Pulmonary artery endothelial cell (primary cell): ENCODE measurements at places on chromosomes 1 and 21. TPM values are rescaled to one million over a fixed set of nuclear protein-coding genes. Genes with fewer than 3 reads are reported as not detected.

Gene JAM2
- 2.2 TPM in 2 replicates for total RNA-seq

Gene LDLRAD1
- not detected in 2 replicates for total RNA-seq

Gene CFAP74
- total RNA-seq: not detected in 2 replicates

Gene PRMT6
- total RNA-seq: 21.5 and 28.4 TPM in 2 replicates

Gene GREM2
- total RNA-seq: not detected in 2 replicates

Gene OLIG1
- not detected in 2 replicates for total RNA-seq

Gene CD5L
- not detected in 2 replicates for total RNA-seq

Gene MRPL39
- 47.1 and 65.4 TPM in 2 replicates for total RNA-seq

Gene IGSF9
- total RNA-seq: 0.04 TPM in 1 of 2 replicates, not detected in the other

Gene DENND2C
- total RNA-seq: 0.32 and 0.46 TPM in 2 replicates

Gene XCL2
- not detected in 2 replicates for total RNA-seq

Gene SF3B4
- 12.4 and 12.7 TPM in 2 replicates for total RNA-seq

Gene KCNK2
- total RNA-seq: not detected in 2 replicates

Gene WDR64
- not detected in 2 replicates for total RNA-seq

Gene BEND5
- not detected in 2 replicates for total RNA-seq

- DNase-seq: no peak
Measured at GRCh38 chr1:184222652-184223052, 164.2 kb upstream of the C1orf21 start.

DNA sequence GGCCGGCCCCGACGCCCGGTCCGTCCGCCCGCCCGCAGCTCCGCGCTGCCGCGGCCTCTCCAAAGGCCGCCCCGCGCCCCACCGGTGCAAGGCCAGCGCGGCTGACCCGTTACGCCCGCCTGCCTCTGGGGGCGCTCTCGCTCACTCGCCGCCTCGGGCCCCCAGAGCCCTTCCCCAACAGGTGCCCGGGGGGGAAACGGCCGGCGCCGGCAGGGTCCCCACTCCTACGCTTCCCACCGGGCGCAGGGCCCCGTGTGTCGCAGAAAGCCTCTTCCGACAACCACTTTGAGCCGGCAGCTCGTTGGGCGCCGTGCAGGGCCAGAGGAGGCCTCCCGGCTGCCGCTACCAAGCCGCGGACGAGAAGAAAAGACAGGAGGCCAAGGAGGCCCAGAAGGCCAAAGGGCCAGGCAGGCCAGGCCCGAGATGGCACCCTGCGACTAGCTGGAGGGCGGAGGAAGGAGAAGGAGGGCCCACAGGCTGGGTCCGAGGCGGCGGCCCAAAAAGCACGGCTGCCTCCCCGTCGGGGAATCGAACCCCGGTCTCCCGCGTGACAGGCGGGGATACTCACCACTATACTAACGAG lies 64.9 kb upstream of the FCGR2A start:
- no peak for DNase-seq

DNA sequence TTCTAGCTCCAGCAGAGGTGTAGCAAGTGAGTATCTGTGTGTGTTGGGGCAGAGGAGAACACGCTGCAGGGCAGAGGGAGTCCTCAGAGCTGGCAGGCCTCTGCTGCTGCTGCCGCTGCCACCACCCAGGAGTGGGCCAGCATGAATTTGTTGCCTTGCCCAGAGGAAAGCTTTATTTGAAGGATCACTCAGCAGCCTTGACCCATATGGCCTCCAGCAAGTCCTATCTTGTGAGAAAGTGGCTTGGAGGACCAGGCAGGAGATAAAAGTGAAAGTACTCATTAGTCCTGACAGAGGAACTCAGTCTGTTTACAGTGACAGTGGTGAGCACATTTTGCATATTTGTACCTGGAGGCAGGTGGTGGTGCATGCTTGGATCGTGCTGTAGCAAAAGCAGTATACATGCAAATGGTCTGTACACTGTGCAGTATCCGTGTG lies 3.1 kb downstream of the TRAF5 start:
- DNase-seq: no peak

DNA sequence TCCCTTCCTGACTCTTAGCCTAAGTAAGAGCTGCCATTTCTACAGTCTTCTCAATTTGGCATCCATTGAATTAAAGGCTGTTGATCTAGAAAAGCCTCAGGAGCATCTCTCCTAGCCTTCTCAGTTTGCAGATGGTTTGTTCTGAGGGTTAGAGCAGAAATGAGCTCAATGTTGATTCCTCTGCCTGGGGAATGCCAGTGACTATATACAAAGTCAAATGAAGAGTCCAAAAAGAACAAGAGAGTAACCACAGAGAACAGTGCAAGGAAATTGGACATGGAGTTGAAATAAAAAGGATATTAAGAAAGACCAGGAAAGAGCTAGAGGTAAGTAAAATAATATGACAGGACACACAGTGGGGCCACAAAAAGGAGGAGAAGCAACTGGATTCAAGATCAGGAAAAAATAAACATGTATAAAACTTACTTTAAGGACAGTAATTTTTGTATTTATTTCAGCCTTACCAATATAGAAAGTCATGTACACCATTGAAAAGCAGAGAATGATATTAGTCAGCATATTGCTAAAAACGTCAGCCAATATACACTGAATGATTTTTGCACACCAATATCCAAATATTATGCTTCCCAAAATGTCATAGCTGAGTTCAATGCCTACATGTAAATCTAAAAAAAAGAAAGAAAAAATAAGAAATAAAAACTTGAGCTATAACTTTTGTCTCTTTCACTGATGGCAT lies 21.3 kb downstream of the SLC9C2 start:
- DNase-seq: no peak

GRCh38 chr1:193666485-193667083 lies 480.2 kb upstream of the B3GALT2 start:
- DNase-seq: no peak

DNA sequence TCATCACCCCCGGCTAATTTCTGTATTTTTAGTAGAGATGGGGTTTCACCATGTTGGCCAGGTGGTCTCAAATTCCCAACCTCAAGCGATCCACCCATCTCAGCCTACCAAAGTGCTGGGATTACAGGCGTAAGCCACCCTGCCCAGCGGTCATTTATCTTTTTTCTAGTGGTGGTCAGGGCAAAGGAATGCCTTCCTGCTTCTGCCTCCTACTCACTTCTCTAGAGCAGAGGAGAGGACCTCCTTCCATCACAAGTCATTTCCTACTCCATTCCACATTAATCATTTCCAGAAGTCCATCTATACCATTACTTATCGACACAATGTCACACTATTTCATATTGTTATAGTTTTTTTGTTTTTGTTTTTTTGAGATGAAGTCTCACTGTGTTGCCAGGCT lies 13.3 kb downstream of the FBXO42 start:
- no peak for DNase-seq

- no peak for DNase-seq
Measured at GRCh38 chr21:41740604-41741252, 26.1 kb downstream of the RIPK4 start.

- no peak for DNase-seq
Measured at GRCh38 chr1:244239261-244239770, 188.2 kb downstream of the ZBTB18 start.

DNA sequence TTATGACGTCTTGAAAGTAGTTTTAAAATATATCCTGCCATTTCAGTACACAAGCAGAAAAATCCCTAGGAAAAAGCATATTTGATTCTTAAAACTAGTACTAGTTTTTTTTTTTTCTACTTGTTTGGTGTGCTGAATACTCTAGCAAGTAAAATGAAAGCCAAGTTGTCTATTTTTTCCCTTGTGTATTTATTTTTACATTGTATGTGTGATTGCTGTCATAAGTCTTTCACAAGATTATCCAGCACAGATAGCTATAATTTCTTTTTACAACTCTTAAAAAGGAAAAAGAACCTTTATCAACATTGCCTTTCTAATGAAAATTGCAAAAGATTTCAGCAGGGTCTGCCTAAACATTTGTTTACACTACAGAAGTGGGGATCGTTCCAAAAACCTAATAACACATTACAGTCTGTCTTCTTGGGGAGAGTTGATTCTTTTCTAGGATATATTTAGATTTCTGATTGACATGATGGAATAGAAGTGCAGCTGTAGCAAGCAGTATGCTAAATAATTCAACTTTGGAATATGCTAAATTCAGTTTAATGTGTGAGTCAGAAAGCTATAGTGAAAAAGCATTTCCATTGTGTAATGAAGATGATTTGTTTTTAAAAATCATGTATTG lies 2.5 kb downstream of the DR1 start:
- no peak for DNase-seq

GRCh38 chr21:36913247-36914169 lies 53.0 kb downstream of the HLCS start:
- DNase-seq: no peak

DNA sequence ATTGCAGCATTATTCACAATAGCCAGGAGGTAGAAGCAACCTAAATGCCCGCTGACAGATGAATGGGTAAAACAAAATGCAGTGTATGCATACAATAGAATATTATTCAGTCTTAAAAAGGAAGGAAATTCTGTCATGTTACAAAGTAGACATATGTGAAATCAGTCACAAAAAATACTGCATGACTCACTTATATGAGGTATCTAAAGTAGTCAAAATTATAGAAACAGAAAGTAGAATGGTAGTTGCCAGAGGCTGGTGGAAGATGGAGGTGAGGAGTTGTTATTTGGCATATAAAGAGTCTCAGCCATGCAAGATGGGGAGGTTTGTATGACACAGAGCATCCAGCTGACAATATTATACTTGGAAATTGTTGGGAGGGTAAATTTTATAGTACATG lies 43.0 kb upstream of the EGLN1 start:
- DNase-seq: no peak

GRCh38 chr1:169892927-169893644 lies 610 bp downstream of the SCYL3 start:
- DNase-seq: no peak

- DNase-seq: no peak
Measured at GRCh38 chr1:29239142-29239541, 2.8 kb downstream of the PTPRU start.

- no peak for DNase-seq
Measured at GRCh38 chr1:26524181-26524580, 5.4 kb upstream of the RPS6KA1 start.

DNA sequence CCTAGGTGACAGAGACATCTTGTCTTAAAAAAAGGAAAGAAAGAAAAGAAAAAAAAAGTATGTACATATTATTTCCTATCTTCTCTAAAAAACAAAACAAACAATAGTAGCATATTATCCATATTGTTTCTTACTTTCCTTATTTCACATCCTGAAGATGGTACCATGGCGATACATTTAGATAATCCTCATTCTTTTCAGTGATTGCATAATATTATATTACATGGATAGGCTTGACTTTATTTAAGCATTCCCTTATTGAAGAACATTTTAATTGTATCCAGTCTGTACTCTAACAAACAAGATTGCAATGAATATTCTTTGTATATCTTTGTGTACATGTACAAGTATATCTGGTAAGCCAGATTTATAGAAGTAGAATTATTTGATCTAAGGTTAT lies 82.9 kb upstream of the PUM1 start:
- no peak for DNase-seq

GRCh38 chr1:62844030-62844429 lies 60.1 kb downstream of the ATG4C start:
- DNase-seq: no peak

DNA sequence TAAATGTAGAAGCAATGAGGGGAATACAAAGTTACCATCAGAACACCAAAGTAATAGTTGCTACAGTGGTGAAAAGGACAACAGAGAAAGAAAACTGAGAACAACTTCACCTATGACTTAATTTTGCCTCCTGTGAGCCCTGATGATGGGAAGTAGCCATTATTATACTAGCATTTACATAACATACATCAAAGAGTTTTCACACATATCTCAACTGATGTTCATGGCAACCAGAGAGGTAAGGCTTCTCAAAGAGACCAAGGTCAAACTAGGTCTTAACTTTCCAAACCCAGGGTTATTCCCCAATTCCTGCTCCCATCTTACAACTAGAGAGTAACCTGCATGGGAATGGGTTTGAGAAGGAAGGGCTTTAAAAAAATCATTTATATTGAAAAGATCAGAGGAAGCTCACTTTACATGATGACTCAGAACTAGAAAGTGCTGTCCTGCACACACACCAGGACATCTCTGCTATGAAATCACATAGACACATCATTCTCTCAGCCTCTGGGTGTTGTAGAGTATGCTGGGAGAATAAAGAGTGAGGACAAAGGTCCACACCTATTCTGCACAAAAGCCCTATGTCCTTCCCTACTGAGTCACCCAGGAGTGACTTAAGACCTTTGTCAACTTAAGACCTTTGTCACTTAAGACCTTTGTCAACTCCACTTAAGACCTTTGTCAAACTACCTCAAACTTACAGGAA lies 179.7 kb downstream of the TNFSF18 start:
- DNase-seq: no peak

DNA sequence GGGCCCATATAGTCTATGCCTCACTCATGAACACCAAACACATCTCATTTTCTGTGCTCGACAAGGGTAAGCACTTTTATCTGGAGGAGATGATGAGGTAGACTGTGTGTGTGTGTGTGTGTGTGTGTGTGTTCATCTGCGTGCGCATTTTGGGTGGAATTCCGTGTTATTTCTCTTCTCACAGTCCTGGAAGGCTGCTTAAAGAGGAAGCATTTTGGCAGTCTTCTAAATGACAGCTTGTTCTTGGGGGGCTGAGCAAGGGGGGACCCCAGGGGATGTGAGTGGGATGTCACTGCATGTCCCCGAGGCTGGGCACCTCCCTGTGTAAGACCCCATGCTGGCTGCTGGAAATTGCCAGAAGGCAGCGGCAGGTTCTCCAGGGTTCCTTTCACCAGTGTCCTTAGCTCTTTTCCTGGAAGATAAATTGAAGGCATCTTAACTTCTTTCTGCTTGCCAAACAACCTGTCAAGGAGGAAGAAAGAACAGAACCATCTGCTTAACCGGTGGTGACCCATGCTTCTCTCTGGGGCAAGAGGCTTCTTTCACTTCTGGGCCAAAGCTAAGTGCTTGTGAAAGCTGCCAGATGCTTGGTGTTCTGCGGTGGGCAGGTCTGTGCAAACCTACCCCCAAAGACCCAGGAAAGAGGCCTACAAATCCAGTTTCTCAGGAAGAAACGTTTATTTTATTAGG lies 9.9 kb upstream of the RD3 start:
- no peak for DNase-seq

- DNase-seq: peak; percentile 19
Measured at GRCh38 chr1:10253755-10254154, 43.4 kb downstream of the KIF1B start.

- DNase-seq: no peak
Measured at GRCh38 chr1:30492451-30492850, 230.9 kb downstream of the MATN1 start.

- DNase-seq: no peak
Measured at GRCh38 chr1:27970401-27970800, 10.6 kb downstream of the XKR8 start.

GRCh38 chr1:41936107-41936506 lies 17.4 kb upstream of the HIVEP3 start:
- no peak for DNase-seq

DNA sequence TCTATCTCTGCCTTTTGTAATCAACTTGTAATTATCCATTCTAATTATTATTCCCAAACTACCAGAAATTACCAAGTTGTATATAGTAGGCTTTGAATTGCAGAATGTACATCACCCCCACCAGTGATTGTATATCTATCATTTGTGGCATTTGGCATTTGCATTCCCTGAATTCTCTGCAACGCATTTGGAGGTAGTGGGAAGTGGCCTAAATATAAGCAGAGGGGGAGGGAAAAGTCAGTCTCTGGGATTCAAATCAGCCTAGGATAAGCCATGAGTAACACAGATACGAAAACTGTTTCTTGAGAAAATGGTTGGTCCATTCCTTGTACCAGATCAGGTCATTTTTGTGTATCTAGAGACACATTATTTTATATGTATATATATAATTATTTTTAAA lies 20.7 kb downstream of the DDX20 start:
- no peak for DNase-seq

- no peak for DNase-seq
Measured at GRCh38 chr1:182086620-182087019, 25.1 kb upstream of the ZNF648 start.

GRCh38 chr21:27104846-27105431 lies 138.1 kb upstream of the ADAMTS5 start:
- DNase-seq: no peak

- no peak for DNase-seq
Measured at GRCh38 chr21:31107176-31107785, 69.0 kb upstream of the KRTAP19-8 start.
